ENCODE measurements at places on chromosomes 16 and 17.

GRCh38 chr17:42027961-42028790 is 8.3 kb downstream of the NKIRAS2 start:
- no peak for DNase-seq

GRCh38 chr16:50525716-50526115 is 22.5 kb upstream of the NKD1 start:
- DNase-seq, result no peak

GRCh38 chr16:79825002-79825401 is 224.5 kb upstream of the MAF start:
- DNase-seq, result no peak

DNA sequence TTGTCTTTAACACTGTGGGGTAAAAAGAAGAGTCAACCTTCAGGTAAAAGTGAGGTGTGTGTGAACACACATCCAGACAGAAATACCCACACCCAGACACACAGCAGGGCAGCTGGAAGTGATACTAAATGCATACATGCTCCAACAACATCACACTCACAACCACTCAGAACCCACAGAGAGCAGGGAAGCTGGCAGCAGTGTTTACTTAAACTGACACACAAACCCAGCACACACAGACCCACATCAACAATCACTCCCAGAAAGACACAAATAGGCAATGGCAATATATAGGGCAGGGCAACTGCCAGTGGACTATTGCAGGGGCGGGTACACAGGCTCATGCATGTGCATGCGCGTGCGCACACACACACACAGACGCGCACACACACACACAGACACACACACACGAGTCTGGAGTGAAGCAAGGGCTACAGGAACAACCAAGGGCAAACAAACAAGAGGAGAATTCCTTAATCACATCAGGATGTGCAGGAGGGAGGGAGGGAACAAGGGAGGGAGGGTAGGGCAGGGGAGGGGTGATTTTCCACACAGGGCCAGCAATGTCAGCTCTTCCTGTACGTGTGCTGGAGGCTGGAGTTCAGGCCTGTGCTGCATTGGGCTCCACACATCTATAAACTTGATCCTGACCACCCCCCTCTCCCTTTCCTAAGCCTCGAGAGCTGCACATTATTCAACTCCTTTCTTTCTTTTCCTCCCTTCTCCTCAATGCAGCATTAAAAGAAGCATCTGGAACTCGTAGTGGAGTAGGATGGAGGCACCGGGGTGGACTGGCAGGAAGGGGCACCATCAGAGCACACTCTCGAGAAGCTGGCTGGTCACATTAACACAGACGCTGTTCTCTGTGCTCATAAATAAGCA is 30.1 kb downstream of the HIC1 start:
- DNase-seq, result no peak

GRCh38 chr17:41382394-41382793 is 288 bp upstream of the KRT34 start:
- no peak for DNase-seq

DNA sequence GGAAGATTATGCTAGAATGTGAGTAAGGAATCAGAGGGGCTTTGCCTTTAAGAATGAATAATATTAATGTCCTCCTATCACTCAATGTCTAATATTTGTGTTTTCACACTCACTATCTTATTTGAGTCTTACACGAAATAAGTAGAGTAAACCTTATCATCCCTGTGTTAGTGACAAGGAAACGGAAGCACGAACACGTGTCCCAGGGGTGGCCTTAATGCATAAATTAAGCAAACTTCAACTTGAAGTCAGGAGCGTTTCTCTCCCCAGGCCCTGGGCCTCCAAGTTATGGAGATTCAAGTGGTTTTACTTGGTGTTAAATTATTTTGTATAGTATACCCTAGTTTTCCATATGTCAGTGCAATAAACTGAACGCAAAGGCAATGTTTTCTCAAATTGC is 96.0 kb downstream of the WDR59 start:
- no peak for DNase-seq

GRCh38 chr17:43540821-43541674 is 5.1 kb downstream of the ETV4 start:
- no peak for DNase-seq

DNA sequence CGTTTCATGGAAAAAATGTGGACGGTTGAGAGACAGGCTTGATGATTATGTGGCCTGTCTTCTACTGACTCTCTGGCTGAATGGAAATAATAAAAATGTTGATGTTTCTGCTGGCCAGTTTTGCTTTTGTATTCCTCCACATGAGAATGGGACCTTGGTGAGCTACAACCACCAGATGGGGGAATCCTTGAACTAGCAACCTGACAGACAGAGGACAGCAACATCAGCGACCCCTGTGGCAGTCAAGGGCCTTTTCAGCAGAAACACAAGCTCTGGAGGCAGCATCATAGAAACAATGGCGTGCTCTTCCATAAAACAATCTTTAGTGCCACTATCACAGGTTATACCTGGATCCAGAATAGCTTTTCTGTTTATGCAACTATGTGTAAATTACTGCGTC is 84.0 kb upstream of the ATP2A3 start:
- no peak for DNase-seq

GRCh38 chr16:88451586-88452481 is 1.2 kb upstream of the ZFPM1 start:
- DNase-seq, result peak; percentile 16

- no peak for DNase-seq
These were observed 679.7 kb upstream of the SOX9 start for GRCh38 chr17:71441098-71441497.

GRCh38 chr16:20866801-20867200 is 33.4 kb downstream of the DCUN1D3 start:
- no peak for DNase-seq

- no peak for DNase-seq
These were observed 56.8 kb upstream of the ZNF423 start for GRCh38 chr16:49912721-49913120.

DNA sequence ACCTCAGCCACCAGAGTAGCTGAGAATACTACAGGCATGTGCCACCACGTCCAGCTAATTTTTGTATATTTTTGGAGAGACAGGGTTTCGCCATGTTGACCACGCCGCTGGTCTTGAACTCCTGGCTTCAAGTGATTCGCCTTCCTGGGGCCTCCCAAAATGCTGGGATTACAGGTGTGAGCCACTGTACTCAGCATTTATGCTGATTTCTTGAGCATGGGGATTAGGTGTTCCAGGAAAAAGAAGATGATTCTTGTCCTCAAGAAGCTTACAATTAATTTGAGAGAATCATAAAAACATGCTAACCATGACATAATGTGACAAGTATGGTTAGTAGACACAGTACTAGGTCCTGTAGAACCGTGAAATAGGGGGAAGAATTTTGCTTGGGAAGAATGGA is 30.9 kb downstream of the NACA2 start:
- DNase-seq, result no peak

DNA sequence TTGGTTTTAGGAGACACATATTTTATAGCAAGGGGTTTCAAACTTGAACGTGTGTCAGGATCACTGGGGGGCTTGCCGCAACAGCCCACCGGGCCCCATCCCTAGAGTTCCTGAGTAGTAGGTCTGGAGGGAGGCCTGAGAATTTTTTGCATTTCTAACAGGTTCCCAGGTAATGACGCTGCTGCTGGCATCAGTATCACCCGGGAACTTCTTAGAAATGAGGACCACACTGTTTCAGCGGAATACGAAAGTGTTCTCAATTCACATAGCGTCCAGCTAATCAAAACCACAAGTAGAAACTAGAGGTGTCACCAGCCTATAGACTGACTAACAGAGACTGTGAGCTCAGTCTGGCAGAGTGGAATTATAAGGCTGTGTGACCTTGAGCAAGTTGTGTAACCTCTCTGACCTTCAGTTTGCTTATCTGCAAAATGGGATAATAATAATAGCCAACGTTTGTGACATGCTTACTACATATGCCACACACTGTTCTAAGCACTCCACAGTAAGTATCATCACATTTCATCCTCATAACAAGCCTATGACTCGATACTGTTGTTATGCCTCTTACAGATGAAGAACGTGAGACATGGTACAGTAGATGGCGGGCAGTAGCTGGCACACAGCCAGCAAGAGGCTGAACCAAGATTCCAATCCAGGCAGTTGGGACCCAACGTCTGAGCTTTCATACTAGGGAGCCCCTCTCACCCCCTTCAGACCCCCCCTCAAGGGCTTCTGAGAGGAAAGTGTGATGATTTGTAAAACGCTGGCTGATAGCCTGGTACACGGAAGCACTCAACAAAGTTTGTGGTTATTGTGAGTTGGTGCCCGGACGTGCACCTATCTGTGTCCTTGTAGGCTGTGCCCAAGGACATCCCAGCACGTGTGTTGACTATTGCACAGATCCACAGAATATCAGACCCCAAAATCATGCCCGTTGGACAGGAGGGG is 4.6 kb upstream of the ICAM2 start:
- peak; percentile 56 for DNase-seq

- DNase-seq, result no peak
These were observed 95.8 kb upstream of the MPHOSPH6 start for GRCh38 chr16:82265809-82266208.

- DNase-seq, result peak; percentile 14
These were observed 55.4 kb downstream of the TNRC6C start for GRCh38 chr17:78013683-78014467.

DNA sequence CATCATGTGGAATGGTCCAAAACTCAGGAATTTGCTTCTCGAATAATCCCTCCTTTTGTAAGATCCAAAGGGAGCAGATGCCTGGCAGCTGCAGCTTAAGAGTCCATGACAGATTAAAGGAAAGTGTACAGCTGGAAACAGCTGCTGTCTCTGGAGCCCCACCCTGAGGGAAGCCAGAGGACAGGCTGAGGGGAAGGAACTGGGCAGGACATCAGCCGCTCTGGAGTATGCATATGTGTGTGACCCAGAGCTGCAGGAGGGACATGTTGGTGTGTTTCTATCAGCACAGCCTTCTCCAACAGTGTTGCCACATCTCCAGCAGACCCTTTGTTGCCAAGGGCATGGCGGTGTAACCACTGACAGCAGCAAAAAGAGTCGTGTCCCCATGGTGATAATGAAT is 46.2 kb downstream of the CYB561 start:
- DNase-seq, result no peak

DNA sequence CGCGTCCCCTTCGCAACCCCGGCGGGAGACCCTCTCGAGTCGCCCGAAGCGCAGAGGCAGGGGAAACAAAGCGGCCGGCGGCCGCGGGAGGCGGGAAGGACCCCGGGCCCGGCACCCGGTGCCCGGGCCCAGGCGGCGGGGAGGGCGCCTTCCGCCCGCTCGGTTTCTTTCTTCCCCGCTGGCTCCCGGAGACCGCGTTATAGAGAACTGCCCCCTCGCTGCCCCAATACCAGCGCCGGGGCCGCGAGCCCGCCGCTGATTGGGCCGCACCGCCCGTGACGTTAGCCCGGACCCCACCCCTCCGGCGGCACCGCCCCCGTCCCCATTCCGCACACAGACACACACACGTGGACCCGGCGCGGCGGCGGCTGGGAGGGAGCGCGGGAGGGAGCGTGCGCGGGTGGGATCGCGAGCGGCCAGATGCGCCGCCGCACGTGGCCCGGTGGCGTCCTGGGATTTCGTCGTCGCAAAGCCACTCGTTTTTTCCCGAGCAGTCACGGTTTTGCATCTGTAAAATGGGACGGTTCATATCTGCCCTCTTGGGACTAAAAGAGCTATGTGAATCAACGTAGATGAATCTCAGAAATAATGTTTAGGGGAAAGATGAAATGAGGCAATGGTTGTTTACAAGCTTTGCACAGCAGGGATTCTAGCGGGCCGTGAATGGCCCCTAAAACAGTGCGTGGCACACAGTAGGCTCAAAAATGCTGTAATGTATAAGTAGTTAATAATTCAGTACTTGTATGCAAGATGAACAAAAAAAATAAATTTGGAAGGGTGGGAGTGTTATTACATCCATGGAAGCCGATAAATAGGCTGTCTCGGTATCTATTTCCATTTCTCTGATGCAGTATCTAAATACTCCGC is at the start of gene EPOP:
Gene EPOP (minus strand): TSS at position 209 of the 867 bp plus-strand sequence. CDS start 462 bp downstream, outside the sequence.
- peak; percentile 73 for DNase-seq

- DNase-seq, result no peak
These were observed 164.7 kb upstream of the CACNG5 start for GRCh38 chr17:66670206-66670605.

DNA sequence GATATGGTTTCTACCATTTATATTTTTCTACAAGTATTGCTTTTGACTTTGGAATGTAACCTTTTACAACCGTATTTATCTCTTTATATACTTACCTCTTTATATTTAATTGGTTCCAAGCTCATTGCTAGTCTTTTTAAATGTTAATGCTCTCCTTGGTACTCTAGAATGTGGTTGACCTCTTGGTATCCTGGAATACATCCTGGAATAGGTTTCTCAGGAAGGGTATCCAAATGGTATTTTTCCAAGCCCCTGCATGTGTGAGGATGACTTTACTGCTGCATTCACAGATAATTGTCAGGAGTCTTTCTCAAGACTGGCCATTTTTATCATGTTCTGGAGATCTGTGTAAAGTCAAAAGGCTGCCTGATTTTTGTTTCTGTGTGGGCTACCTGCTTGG is 30.2 kb downstream of the DNAH17 start:
- DNase-seq, result no peak

All from T-helper 9 cell (primary cell).